Calu3 (cell line): ENCODE measurements at places on chromosomes 1 and 21. TPM values are rescaled to one million over a fixed set of nuclear protein-coding genes. Genes with fewer than 3 reads are reported as not detected.

- DNase-seq, result no peak
These were observed 18.0 kb downstream of the MPZL1 start for GRCh38 chr1:167739752-167740151.

The PAQR7 gene
- total RNA-seq, result 13.6 and 15.9 TPM in 2 replicates

The RAB29 gene
- total RNA-seq, result 27.1 and 29.5 TPM in 2 replicates

GRCh38 chr1:76225526-76225925, 151.0 kb downstream of the ST6GALNAC3 start:
- no peak for DNase-seq

The RNASEL gene
- 7.0 and 10.0 TPM in 2 replicates for total RNA-seq

GRCh38 chr21:33991133-33991532, 75.5 kb upstream of the ATP5PO start:
- DNase-seq, result no peak

The LAMC2 gene
- 498 and 642 TPM in 2 replicates for total RNA-seq

The NIT1 gene
- 49.8 and 52.9 TPM in 2 replicates for total RNA-seq

DNA sequence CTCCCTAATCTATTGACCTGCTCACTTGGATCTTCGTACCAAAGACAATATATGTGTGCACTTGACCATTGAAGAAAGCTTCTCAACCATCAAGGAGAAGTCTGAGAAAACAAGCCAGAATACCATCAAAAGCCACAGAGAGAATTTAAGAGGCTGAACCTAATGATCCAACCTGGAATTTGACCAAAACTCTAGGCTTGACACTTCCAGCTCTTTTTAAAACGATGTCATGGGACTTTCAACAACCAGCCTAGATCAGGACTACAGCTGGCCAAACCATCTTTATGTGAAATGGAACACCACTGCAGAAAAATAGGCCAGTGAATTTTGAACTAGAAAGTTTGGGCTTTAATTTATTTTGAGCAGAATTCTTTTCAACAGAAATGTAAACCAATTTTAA, 444.4 kb downstream of the LTN1 start:
- DNase-seq, result no peak

- DNase-seq, result no peak
These were observed 65.5 kb downstream of the PRKAA2 start for GRCh38 chr1:56710646-56711045.

The PLA2G5 gene
- not detected in 2 replicates for total RNA-seq

- DNase-seq, result no peak
These were observed 33.0 kb downstream of the MAST2 start for GRCh38 chr1:45836451-45836850.

The C4BPB gene
- total RNA-seq, result 7.5 and 10.2 TPM in 2 replicates

GRCh38 chr1:78280626-78281025, 210.1 kb upstream of the PTGFR start:
- DNase-seq, result no peak

The DMRTA2 gene
- total RNA-seq, result 0.19 and 0.37 TPM in 2 replicates

DNA sequence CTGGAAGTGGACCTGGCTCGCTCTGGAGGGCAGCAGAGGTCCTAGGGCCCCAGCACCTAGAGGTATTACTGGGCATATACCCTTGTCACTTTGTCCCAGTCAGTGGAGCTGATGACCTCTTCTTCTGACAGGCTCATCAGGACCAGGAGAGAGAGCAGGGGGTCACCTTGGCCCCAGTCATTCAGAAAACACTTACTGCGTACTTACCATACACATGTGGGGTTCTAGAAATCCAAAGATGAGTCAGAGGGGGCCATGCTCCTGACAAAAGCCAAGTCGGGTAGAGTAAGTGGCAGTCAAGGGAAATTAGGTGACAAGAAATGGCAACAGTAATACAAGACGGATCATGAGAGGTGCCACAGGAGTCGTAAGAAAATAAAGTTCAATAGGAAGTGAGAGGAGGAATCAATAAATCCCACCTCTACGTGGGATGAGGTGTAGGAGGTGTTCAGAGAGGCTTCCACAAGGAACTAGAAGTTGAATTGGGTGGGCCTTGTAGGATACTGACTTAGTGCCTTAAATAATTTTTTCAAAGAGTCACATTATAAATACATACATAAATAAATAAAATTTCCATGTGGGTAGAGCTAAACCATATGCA, 6.8 kb downstream of the KCNC4 start:
- no peak for DNase-seq

DNA sequence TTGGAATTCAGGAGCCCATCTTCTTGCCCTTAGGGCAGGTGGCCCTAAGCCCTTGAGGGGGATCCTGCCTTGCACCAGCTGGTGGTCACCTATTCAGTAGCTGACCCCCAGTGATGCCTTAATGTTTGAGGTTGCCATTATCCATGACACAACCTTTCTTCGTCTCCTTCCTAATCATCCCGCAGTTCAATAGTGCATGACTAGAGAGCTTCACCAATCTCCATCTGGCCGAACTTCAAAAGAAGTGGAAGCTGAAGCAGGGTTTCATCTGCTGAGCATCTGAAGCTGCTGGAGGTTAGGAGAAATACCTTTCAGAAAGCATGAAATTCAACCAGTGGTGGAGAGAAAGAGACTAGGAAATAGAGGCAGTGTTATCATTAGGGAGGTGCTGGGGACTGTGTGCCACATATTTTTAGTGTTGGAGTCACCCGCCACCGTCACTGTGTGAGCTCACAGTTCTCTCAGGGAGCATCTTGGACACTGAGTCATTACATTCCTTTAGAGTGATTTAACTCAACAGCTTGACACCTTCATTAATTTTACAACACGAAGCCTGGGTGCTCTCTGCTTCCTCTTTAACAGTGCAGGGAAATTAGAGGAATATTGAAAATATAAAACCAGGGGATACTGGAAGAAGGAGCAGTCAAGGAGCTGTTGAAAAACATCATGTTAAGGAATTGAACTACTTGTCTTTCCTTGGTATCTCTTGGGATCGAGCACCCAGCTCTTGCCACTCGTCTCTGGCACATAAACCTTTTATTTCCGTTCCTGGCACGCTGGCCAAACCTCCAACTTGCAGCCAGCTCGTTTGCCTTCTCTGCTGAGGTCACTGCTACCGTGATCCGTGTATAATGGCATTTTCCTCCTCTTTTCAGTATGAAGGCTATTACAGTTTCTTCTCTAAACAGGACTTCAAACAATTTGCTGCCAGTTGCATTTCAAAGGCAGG, 53.6 kb downstream of the PEX14 start:
- peak; percentile 57 for DNase-seq

The PGLYRP4 gene
- total RNA-seq, result 0.38 TPM in 1 of 2 replicates, not detected in the other

The MATN1 gene
- total RNA-seq, result not detected in 2 replicates

DNA sequence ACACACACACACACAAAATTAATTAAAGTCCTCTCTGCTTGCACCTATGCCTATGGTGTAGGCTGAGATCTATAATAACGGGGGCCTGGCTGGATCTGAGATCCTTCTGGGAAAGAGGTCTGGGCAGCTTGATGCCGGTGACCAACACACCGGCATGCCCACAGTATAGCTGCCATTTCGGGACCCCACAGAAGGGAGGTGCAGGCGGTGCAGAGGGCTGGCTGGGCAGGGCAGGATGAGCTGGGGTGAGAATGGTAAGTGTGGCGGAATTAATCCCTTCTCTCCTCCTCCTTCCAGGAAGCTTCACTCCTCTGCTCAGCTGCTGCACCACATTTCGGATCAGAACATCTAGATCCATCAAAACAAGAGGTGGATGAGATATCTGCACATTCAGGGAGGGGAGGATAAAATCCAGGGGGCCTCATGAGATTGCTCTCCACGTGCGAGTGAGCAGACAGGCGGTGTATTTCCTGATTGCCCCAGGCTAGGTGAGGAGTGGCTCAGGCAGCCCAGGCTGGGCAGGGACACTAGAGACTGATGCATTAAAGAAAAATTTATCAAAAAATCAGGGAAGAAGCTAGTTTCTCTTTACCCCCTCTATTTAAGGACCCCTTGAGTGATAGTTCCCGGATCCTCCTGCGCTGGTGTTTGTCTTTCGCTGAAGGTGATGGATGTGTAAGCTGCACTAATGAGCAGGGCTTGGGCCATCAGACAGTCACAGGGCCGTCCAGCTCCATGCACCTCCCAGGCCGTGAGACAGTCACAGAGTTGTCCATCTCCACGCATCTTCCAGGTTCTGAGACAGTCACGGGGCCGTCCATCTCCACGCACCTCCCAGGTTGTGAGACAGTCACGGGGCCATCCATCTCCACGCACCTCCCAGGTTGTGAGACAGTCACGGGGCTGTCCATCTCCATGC, 449.9 kb downstream of the PTPRU start:
- DNase-seq, result no peak

The ELAPOR1 gene
- total RNA-seq, result 0.45 TPM in 1 of 2 replicates, not detected in the other

DNA sequence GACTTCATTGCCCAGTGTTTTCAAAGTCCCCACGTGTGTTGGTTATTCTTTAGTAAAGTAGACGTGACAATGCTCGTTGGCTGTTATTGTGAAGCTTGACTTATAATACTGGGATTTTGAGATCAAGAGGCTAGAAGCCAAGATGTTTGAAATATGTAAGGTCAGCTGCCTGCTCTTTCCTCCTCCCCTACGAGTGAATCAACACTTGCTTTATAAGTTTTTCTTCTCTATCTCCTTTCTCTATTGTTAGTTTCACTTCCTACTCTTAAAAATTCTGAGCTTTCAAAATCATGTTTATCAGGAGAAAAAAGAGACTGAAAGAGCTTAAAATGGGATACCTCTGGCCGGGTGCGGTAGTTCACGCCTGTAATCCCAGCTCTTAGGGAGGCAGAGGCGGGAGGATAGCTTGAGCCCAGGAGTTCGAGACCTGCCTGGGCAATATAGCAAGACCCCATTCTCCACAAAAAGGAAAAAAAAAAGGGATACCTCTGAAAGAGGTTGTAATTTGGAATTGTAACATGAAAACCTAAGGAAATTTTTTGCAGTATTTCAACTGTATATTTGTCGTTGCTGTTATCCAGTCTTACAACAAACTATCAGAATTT, 72.0 kb downstream of the EPB41 start:
- DNase-seq, result no peak

DNA sequence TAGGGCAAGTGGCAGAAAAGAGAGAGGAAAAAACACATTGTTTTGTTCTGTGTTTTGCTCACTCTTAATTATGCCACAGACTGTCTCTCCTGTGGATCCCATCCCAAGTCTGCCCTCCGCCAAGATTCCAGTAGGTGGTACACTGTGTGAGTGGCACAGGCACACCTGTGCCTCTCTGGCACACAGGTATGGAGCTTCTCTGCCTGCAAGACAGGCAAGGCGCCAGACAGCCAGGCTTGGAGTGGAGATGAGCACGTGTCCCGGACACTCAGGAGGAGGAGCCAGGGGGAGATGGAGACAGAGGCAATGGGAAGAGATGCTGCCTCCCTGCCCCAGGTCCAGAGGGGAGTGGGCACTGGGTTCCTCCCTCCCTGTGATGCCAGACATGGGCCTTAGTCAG, 6.5 kb upstream of the GRIK3 start:
- no peak for DNase-seq

DNA sequence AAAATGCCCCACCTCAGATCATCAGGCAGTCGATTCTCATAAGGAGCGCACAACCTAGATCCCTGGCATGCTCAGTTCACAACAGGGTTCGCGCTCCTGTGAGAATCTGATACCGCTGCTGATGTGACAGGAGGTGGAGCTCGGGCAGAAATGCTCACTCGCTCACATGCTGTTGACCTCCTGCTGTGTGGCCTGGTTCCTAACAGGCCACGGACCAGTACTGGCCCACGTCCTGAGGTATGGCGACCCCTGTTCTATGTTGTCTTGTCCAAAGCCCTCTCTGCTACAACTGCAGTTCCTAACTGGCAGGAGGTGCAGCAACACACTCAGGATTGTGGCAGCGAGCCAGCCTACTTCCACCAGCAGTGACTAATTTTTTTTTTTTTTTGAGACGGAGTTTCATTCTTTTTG, 70.6 kb downstream of the CLSTN1 start:
- DNase-seq, result no peak

The RPE65 gene
- total RNA-seq, result not detected in 2 replicates

The SPRR2G gene
- not detected in 2 replicates for total RNA-seq

GRCh38 chr1:209880031-209880430, 52.3 kb downstream of the UTP25 start:
- no peak for DNase-seq

- DNase-seq, result peak; percentile 35
These were observed 73.9 kb downstream of the SLC66A1 start for GRCh38 chr1:19385869-19386591.

DNA sequence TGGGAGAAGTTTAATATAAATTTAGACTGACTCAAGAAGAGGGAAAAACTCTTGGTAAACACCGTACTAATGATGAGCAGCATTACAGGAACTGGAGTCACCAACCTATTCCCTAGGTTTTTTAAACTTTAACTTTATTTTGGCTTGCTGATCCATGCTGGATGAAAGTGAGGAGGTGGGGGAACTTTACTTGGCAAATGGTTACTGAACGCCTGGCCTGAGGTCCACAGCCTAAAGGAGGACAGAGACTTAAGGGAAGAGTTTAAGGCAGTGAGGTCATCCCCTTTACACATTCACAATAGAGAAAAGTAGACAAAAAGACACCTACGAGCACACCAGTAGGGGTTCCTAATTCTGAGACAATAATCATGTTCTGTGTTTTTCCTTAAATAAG, 25.6 kb upstream of the A3GALT2 start:
- DNase-seq, result no peak

The SPRR1A gene
- total RNA-seq, result not detected in 2 replicates

The TTLL10 gene
- 2.4 and 3.5 TPM in 2 replicates for total RNA-seq

DNA sequence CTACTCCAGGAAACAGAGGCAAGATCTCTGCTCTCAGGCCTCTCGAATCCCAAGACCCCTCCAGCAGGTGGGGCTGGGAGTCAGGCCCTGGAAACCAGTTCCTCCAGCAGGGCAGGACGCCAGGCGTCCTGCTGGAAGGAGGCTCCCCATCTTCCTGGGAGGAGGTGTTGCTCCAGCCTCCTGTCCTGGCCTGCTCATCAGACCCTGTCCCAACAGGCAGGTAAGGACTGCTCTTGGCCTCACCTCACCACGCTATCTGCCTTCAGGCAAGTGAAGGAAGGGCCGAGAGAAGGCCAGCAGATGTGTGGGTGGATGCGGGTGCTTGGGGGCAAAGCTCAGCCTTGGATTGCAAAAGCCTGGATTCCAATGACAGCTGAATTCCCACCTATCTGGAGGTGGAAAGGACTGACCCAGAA, 82.9 kb downstream of the SSBP3 start:
- DNase-seq, result peak; percentile 50

DNA sequence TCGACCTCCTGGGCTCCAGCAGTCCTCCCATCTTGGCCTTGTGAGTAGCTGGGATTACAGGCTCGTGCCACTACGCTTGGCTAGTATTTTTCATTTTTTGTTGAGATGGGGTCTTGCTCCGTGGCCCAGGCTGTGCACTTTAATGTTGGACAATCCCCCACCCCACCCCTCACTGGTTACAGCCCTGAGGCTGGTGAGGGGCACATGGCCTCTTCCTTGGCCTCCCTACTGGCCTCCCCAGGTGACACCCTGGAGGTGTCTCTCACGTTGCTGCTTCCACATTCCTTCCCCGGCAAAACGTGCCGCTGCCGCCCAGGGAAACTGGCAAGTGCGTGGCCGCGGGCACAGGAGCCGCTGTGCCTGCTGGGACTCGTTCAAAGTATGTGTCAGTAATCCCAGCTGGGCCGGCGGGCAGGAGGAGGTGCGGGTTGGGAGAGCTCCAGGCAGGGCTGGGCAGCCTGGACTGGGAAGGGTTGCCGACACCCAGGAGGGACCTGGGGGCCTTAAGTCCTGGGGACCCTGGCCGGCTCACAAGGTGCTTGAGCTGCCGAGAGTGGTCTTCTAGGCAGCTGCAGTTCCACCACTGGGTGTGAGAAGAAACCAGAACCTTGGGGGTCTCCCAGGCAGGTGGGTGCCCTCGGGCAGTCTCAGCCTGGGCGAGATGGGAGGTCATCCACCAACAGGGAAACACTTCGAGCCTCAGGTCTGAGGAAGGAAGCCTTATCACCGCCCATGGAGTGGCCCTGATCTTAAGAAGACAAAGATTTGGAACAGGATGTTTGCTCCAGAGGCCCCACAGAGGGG, 6.5 kb downstream of the WNT3A start:
- DNase-seq, result peak; percentile 38

- no peak for DNase-seq
These were observed 77.7 kb downstream of the DSCAM start for GRCh38 chr21:40769231-40769630.

The CR2 gene
- total RNA-seq, result 0.83 and 2.6 TPM in 2 replicates

The DPYD gene
- 15.6 and 18.8 TPM in 2 replicates for total RNA-seq
